Activated B cell treated with CpG ODN at 0.5 μM for 24 hours (primary cell): ENCODE measurements at places on chromosomes 2 and 18. TPM values are rescaled to one million over a fixed set of nuclear protein-coding genes. Genes with fewer than 3 reads are reported as not detected.

The DYNAP gene
- not detected in 2 replicates for total RNA-seq

The GKN1 gene
- not detected in 2 replicates for total RNA-seq

The MALL gene
- not detected in 2 replicates for total RNA-seq

The FAM237A gene
- not detected in 2 replicates for total RNA-seq

The CPLX4 gene
- total RNA-seq = not detected in 2 replicates

The ZEB2 gene
- 162 and 200 TPM in 2 replicates for total RNA-seq

The PCARE gene
- not detected in 2 replicates for total RNA-seq

The DIS3L2 gene
- total RNA-seq = 59.9 and 65.9 TPM in 2 replicates

DNA sequence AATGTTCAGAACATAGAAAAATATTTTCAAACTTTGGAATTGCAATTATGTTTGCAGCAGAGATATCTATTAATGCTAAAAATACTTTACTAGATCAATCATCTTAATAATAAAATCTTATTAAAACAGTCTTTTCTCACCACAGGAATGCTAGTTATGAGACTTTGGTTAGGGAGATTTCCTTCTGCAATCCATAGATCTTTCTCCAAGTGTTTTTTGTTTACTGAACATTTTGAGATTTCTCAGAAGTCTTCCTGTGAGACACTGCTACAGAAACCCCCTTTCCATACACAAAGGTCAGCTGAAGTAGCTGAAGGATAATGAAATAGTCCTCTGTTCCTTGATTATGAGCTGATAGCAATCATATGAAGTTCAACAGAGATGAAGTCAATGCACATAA lies 59.4 kb upstream of the RAPH1 start:
- peaks cover 12% of the 10 kb centered on the region for H3K4me1 ChIP-seq
- H3K4me3 ChIP-seq = no peak overlapping the region
- no peak overlapping the region for H3K27ac ChIP-seq
- H3K36me3 ChIP-seq = peaks cover 2% of the 10 kb centered on the region

GRCh38 chr2:85131116-85131515 lies 2.1 kb upstream of the TCF7L1 start:
- peaks cover 39% of the 10 kb centered on the region for H3K27me3 ChIP-seq
- no peak overlapping the region for H3K4me3 ChIP-seq
- no peaks in the 10 kb centered on the region for H3K36me3 ChIP-seq

GRCh38 chr2:71100195-71100964 lies 29.6 kb downstream of the MCEE start:
- H3K27ac ChIP-seq = no peak overlapping the region
- no peak for DNase-seq
- no peaks in the 10 kb centered on the region for H3K4me1 ChIP-seq
- no peaks in the 10 kb centered on the region for H3K36me3 ChIP-seq
- no peaks in the 10 kb centered on the region for H3K27me3 ChIP-seq
- H3K4me3 ChIP-seq = no peak overlapping the region

DNA sequence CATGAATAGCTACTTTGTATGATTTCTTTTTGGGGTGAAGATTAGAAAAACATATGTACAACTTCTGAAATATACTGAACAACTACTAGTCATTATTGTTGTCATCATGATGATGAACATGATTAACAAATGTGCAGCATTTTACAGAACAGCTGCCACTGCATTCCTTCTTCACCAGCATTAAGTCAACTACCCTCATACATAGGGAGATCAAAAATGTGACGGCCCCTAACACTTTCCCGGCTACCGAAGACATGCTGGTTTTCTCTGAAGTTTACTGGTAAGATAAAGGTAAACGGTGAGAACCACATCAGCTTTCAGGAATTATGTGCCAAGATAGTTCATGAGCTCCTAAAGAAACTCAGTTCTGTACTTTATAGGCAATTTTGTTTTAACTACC lies 121.0 kb upstream of the LRATD1 start:
- no peaks in the 10 kb centered on the region for H3K36me3 ChIP-seq
- no peak for DNase-seq
- no peak overlapping the region for H3K4me3 ChIP-seq
- H3K27ac ChIP-seq = no peak overlapping the region

GRCh38 chr2:12002215-12002614 lies 255.8 kb downstream of the LPIN1 start:
- H3K4me3 ChIP-seq = no peak overlapping the region
- DNase-seq = no peak
- no peaks in the 10 kb centered on the region for H3K27me3 ChIP-seq
- no peak overlapping the region for H3K27ac ChIP-seq

DNA sequence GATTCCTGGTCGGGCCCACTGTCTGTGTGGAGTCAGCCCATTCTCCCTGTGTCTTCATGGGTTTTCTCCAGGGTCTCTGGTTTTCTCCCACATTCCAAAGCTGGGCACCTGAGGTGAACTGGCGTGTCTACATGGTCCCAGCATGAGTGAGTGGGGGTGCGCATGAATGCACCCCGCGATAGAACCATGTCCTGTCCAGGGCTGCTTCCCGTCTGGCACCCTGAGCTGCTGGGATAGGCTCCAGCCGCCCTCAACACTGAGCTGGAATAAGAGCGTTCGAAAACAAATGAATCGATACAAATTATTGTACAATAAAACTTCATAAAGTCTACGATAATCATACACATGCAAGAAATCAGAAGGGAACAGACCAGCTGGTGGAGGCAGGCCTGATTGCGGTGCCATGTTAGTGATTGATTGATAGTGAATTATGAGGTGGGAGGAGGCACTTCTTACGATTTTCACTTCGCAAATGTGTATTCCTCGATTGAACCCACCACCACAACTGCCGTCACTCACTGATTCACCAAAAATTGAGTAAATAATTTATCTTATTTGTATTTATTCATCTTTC lies 186.6 kb downstream of the MGAT5 start:
- H3K27me3 ChIP-seq = no peaks in the 10 kb centered on the region
- H3K36me3 ChIP-seq = peaks cover 79% of the 10 kb centered on the region
- no peaks in the 10 kb centered on the region for H3K4me1 ChIP-seq
- no peak overlapping the region for H3K27ac ChIP-seq

GRCh38 chr2:145374165-145374564 lies 854.2 kb upstream of the ZEB2 start:
- H3K27me3 ChIP-seq = no peaks in the 10 kb centered on the region
- H3K4me1 ChIP-seq = no peaks in the 10 kb centered on the region
- no peak overlapping the region for H3K27ac ChIP-seq

DNA sequence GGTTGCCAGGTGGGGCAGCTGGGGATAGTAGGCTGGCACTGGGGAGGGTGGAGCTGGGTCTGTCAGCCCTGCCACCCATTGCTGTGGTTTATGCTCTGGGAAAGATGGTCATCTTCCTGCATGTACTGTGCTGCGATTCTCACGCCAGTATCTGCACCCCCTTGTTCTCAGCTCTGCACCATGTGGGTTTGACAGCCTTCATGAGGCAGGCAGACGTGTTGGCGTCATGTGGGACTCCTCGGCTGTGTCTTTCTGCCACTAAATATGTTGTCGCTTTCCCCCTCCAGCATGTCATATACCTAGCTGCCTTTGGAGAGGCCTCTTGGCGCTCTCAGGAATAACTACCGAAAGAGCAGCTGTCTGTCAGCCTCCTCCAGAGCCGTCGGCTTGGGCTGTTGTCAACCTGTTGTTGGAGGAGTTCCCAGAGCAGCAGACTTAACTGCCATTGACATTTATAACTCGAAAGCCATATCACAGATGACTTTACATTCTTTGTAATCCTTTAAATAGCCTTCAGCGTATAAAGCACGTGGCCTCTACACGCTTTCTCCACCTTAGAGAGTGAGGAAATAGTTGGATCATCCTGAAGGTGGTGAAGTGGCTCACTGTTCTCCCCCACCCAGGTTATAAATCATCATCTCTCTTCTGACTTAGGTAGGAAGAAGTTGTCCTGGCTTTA lies 80.4 kb upstream of the MGAT5 start:
- DNase-seq = no peak
- H3K4me3 ChIP-seq = peak overlapping the region; percentile 11
- H3K36me3 ChIP-seq = peaks cover 24% of the 10 kb centered on the region

DNA sequence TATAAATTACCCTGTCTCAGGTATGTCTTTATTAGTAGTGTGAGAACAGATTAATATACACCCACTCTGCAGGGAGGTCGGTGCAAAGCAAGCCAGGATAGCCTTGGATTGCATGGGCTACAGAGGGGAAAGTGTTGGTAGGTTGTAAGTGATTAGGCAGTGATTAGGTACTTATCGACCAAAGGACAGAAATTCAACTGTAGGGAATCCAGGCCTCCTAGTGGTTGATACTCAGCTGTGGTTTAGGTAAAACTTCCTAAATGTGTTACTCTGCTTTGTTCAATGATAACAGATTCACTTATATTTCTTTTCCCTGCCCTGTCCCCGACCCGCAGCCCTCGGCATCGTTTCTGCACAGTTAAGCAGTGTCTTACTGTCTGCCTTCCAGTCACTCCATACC lies 444.0 kb downstream of the FIGN start:
- no peak overlapping the region for H3K27ac ChIP-seq
- H3K4me3 ChIP-seq = no peak overlapping the region
- DNase-seq = no peak
- H3K36me3 ChIP-seq = no peaks in the 10 kb centered on the region
- H3K27me3 ChIP-seq = no peaks in the 10 kb centered on the region

DNA sequence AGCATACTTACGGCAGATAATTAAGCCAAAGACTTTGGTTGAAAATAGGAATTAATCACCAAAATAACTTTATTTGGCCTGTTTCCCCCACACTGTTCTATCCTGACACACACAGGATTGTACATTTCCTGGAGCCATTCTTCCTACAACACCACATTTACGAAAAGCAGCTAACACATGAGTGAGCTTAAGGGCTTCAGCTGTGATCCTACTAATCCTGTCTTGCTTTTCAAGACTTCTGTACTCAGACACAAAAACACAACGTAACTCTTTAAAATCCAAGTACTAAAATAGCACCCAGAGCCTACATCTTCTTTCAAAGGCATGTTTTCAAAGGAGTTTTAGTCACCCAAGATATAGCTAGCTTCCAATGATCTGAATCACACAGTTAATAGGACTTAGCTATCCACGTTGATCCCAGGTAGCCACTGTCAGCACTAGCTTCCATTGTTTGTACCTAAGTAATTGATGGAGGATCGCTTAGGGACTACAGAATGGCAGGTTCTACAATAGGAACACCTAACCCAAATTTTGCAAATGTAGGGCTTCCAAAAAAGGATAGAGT lies 42.8 kb upstream of the TTC39C start:
- no peak for DNase-seq
- H3K36me3 ChIP-seq = no peaks in the 10 kb centered on the region
- no peaks in the 10 kb centered on the region for H3K27me3 ChIP-seq

- peaks cover 13% of the 10 kb centered on the region for H3K4me1 ChIP-seq
- DNase-seq = no peak
- no peak overlapping the region for H3K27ac ChIP-seq
- peaks cover 4% of the 10 kb centered on the region for H3K27me3 ChIP-seq
- no peaks in the 10 kb centered on the region for H3K36me3 ChIP-seq
Measured at GRCh38 chr2:232362174-232362900, 16.2 kb upstream of the ALPP start.

DNA sequence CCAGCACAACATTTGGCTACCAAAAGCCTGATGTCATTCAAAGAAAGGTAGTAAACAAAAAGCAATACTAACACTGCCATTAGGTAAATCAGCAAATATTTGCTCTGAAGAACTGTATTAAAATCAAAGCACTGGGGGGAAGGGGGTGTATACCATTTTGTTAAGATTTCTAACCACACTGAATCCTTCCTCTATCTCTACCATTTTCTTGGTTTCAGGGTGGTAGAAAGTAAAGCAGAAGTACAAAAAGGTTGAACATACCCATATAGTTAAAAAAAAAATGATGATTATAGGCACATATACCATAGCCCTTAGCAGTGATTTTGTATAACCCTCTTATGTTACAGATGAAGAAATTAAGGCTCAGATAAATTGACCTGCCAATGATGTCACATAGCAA lies 437.6 kb downstream of the ZEB2 start:
- peaks cover 3% of the 10 kb centered on the region for H3K36me3 ChIP-seq
- no peaks in the 10 kb centered on the region for H3K27me3 ChIP-seq
- DNase-seq = no peak
- peaks cover 3% of the 10 kb centered on the region for H3K4me1 ChIP-seq
- H3K27ac ChIP-seq = no peak overlapping the region

DNA sequence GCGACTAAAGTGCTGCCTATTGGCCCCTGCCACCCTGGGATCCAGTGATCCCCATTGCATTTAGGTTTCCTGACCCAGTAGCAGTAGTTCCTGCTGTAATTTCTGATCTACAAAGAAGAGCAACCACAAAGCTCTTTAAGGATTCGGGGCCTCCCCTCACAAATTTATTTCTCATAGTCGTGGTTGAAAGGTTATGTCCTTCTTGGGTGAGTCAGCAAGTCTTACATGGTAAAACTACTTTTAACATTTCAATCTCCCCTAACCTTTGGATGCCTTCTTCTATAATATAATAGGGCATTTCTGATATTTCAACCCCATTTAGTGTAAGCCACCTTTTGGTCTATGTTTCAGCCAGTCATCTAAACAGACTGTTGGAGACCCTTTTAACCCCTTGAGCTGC lies 14.9 kb downstream of the PIKFYVE start:
- peaks cover 86% of the 10 kb centered on the region for H3K36me3 ChIP-seq
- peak overlapping the region; percentile 60 for H3K27ac ChIP-seq
- H3K4me1 ChIP-seq = peaks cover 32% of the 10 kb centered on the region
- H3K4me3 ChIP-seq = no peak overlapping the region
- DNase-seq = no peak

- no peak overlapping the region for H3K27ac ChIP-seq
- DNase-seq = no peak
- H3K4me1 ChIP-seq = no peaks in the 10 kb centered on the region
- H3K36me3 ChIP-seq = no peaks in the 10 kb centered on the region
- H3K27me3 ChIP-seq = peaks cover 17% of the 10 kb centered on the region
Measured at GRCh38 chr2:99524056-99524455, 34.2 kb upstream of the REV1 start.

DNA sequence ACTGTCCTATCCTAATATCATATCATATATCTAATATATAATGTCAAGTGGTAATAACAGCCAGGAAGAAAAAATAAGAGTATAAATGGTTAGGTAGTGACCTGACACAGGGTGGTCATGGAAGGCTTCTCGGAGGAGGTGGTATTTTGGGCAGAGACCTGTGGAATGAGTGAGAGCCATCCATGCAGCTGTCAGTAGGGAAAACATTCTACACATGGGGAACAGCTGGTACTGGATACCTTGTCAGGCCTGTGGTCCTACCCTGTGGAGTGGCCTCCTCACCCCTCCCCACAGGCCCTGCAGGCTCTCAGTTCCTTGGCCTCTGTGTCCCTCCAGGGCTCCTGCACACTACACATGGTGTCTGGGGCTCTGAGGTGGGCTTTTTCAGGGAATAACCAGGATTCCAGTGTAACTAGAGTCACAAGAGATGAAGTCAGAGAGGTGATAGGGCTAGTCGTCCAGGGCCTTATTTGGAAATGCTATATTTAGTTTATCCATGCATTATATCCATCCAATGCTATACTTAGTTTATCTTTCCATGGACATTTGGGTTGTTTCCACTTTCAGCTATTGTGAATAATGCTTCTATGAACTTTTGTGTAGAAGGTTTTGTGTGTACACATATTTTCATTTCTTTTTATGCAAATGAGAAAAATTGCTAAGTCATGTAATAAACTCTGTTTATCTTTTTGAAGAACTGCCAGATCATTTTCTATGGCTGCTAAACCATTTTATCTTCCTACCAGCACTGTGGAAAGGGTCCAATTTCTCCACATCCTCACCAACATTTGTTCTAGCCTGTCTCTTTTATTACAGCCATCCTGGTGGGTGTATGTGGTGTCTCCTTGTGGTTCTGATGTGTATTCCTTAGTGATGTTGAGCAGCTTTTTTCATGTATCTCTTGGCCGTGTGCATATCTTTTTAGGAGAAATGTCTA lies 75.6 kb downstream of the TPGS2 start:
- DNase-seq = no peak
- no peak overlapping the region for H3K27ac ChIP-seq
- H3K4me1 ChIP-seq = no peaks in the 10 kb centered on the region
- no peak overlapping the region for H3K4me3 ChIP-seq
- no peaks in the 10 kb centered on the region for H3K36me3 ChIP-seq
